ENCODE measurements at places on chromosomes 6 and 20. TPM values are rescaled to one million over a fixed set of nuclear protein-coding genes. Genes with fewer than 3 reads are reported as not detected.

Gene VSTM2L
- total RNA-seq = 1.9 TPM

Gene PGK2
- total RNA-seq = not detected

Gene RHAG
- not detected for total RNA-seq

Gene TRIM40
- total RNA-seq = not detected

Gene EDN1
- 0.58 TPM for total RNA-seq
